IMR-90 (cell line): ENCODE measurements at places on chromosomes 2 and 18. TPM values are rescaled to one million over a fixed set of nuclear protein-coding genes. Genes with fewer than 3 reads are reported as not detected.

Gene CD8B2
- total RNA-seq: not detected in 2 replicates

Gene SCN7A
- total RNA-seq: 0.90 and 1.7 TPM in 2 replicates

Gene CNDP1
- not detected in 2 replicates for total RNA-seq

Gene PLCD4
- 1.4 and 2.0 TPM in 2 replicates for total RNA-seq

Gene TMEM163
- total RNA-seq: not detected in 2 replicates

Gene ZNF532
- 29.9 and 30.0 TPM in 2 replicates for total RNA-seq

Gene DSC3
- under 0.01 TPM in 2 replicates for total RNA-seq

Gene RBBP8
- total RNA-seq: 21.1 and 25.3 TPM in 2 replicates

Gene C2orf15
- total RNA-seq: under 0.01 TPM in 1 of 2 replicates, not detected in the other

Gene SCG2
- total RNA-seq: 0.36 and 0.56 TPM in 2 replicates

Gene ASPRV1
- total RNA-seq: 0.18 and 0.28 TPM in 2 replicates

Gene USP37
- total RNA-seq: 6.5 and 7.5 TPM in 2 replicates

Gene ST8SIA5
- not detected in 2 replicates for total RNA-seq

Gene ZBTB7C
- not detected in 2 replicates for total RNA-seq

Gene PMAIP1
- total RNA-seq: 14.0 and 26.9 TPM in 2 replicates

Gene PPP1R1C
- total RNA-seq: 0.28 and 0.36 TPM in 2 replicates

Gene UGT1A3
- total RNA-seq: not detected in 2 replicates

Gene REG1A
- not detected in 2 replicates for total RNA-seq

DNA sequence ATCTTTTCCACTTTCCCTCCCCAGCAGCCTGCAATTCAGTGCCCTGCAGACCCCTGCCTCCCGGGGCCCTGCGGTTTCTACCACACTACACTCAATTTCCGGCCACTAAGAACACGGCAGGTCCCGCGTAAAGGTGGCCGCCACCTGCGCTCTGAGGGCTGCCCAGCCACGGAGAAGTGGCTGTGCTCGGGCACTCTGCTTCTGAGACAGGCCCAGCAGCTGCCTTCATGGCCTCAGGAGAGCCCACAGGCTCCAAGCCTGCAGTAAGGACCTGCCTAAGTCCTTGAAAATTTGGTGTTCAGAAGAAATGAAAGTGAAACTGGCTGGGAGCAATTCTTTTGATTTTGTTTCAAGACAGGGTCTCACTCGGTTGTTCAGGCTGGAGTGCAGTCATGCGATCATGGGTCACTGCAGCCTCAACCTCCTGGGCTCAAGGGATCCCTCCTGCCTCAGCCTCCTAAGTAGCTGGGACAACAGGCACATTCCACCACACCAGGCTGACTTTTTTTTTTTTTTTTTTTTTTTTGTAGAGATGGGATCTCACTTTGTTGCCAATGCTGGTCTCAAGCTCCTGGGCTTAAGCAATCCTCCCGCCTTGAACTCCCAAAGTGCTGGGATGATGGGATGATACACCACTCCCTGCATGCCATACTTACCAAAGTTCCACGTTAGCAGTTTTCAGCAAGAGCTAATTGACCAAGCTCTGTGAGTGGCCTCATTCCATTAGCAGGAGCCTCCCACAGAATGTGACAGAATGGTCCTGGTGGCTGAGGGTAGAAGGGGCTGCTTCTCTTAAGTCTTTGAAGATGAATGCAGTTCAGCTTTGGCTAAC is 14.6 kb upstream of the ALPP start:
- DNase-seq: peak; percentile 26

GRCh38 chr2:216217904-216218260 is 108.7 kb downstream of the XRCC5 start:
- no peak for DNase-seq

GRCh38 chr2:196239622-196240587 is 68.5 kb upstream of the STK17B start:
- peak; percentile 93 for DNase-seq

GRCh38 chr2:168462543-168463045 is 6.5 kb downstream of the CERS6 start:
- DNase-seq: no peak

GRCh38 chr2:2839782-2840531 is 508.9 kb upstream of the MYT1L start:
- no peak for DNase-seq

DNA sequence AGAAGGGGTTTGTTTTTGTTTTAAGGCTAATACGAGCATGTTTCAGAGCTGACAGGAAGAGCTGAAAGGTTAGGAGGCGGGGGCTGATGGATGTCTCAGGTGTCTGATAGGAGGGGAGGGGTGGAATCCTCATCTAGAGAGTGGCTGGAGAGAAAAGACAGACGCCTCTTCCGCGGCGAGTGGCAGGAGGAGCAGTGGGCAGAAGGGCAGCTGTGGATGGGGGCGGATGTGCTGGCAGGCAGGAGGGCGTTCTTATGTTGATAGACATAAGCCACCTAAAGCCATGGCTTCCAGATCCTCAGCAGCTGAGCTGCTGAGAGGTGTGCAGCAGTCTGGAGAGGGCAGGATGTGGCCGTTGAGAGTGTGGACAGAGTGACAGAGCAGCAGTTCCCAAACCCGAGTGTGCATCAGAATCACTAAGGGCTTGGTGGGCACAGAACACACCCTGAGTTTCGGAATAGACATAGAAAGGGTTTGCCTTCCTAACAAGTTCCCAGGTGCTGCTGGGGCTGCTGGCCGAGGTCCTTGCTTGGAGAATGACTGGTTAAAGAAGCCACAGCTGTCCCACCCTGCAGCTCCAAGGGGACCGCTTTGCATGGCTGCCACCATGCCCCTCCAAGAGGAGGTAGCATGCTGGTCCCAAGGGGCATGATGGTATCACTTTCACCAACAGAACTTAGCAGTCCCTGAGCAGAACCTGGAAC is 3.0 kb upstream of the ITM2C start:
- DNase-seq: no peak

- peak; percentile 49 for DNase-seq
Observed at GRCh38 chr18:68472701-68473295, 242.1 kb downstream of the TMX3 start.

DNA sequence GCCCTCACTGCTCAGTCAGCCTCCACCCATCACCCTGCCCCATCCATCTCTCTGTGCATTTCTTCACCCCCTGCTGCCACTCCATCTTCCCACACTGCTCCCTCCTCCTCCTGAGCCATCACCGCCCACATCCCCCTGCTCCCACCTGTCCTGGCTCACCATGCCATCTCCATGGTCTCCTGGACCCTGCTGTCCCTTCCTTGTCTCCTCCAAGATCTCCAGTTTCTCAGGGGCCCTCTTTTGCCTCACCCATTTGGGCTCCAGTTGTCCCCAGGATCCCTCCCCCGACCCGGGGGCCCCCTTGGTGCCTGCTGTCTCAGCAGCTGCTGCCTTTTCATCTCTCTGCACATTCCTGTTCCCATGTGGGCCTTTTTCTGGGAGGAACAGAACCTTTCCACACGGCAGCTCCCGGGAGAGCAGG is 10.6 kb downstream of the SPEG start:
- DNase-seq: no peak

DNA sequence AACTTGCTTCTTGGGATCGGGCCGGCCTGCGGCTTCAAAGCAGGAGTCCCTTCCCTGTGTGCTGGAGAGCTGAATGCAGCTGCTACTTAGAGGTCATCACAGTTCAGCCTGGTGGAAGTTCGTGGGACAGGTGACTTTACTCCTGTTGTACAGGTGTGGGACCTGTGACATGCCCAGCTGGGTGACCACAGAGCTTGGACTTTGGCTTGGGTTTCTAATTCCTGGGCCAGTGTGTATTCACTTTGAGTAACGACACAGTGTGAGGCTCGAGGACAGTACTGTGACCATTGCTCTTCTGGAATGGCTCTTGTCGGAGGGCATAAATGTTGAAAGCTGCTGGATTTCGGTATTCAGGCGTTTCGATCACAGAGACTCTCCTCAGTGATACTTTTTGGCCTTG is 114.5 kb downstream of the STPG4 start:
- DNase-seq: no peak

DNA sequence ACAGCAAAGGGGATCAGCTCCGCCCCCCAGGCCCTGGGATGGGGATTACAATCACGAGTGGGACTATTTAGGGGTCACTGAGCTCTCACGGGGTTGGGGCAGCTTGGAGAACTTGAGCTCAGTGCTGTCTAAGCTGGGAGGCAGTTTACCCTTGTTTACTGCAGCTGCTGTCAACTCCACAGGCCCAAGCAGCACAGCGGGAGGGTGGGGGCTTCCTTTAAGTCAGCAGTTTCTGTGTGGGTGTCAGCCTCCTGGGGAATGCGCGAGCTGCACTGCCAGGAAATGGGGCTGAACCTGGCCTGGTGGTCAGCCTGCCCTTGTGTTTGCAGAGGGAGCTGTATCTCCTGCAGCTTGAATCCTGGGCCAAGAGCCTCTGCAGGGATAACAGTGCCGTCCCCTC is 29.8 kb downstream of the TOGARAM2 start:
- DNase-seq: peak; percentile 69

DNA sequence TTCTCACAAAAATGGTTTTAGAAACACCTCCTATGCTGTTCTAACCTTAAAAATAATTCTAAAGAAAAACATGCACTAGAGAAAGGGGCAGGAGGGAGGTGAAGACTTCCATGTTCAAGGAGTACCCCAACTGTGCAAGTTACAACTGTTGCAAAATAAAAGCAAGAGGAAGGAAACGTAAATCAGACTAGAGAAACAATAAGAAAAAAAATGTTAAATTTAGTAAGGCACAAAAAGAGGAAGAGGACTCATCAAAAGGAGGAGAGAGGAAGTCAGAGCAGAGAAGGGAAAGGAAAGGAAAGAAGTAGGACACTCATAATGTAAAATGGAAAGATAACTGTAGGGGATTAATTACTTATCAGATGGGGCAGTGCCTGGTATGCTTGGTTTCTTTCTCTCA is 34.1 kb downstream of the RAPH1 start:
- DNase-seq: no peak

GRCh38 chr18:35581898-35582641 is 530 bp downstream of the GALNT1 start:
- peak; percentile 4 for DNase-seq

- no peak for DNase-seq
Observed at GRCh38 chr2:83602753-83603152, 856.3 kb downstream of the SUCLG1 start.

- no peak for DNase-seq
Observed at GRCh38 chr18:36396190-36396589, 98.7 kb downstream of the FHOD3 start.

DNA sequence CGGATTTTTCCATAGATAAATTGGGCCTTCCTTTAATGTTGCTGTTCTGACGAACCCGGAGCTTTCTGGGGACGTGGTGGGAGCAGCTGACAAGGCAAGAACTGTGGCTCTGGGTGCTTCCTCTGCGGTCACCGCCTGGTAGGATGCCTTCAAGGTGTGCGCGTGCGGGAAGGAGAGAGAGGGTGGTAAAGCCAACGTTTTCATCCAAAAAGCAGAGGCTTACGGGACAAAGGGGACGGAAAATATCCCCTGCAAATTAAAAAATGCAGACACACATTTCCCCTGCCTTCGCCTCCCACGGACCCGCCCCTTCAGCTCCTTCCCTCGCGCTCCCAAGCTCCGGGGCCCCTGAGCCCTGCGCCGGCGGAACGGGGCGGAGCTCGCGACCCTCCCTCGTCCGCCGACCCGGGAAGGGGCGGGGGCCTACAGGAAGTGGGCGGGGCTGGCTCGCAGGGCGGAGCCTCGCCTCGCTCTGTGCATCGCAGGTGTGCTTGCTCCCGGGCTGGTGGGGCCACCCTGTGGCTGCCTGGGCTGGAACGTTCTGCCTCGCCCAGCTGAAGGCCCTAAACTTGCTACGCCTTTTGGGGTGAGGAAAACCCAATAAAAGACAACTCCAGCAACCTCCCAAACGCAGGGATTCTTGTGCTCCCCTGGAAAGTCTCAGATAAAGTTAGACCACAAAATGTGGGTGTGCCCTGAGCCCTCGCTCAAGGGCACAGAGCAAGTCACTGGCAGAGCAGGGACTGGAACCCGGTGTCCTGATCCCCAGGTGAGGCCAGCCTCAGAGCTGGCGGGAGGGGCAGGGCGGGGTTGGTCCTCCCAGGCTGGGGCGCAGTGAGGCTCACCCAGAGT is 25.4 kb upstream of the SLC66A3 start:
- DNase-seq: no peak

GRCh38 chr18:3814816-3815215 is 364.8 kb downstream of the TGIF1 start:
- peak; percentile 74 for DNase-seq

DNA sequence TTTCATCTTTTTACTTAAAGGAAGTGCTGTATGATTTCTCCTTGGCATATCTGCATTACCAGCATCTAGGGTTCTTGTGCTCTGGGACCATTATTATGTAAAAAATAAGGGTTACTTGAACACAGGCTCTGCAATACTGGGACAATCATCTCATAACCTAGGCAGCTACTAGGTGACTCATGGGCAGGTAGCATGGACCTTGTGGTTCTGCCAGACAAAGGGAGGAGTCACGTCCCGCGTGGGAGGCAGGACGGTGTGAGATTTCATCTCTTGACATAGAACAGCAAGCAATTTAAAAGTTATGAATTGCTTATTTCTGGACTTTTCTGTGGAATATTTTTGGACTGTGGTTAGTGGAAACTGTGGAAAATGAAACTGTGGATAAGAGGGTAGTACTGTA is 34.1 kb downstream of the ASAP2 start:
- DNase-seq: no peak

DNA sequence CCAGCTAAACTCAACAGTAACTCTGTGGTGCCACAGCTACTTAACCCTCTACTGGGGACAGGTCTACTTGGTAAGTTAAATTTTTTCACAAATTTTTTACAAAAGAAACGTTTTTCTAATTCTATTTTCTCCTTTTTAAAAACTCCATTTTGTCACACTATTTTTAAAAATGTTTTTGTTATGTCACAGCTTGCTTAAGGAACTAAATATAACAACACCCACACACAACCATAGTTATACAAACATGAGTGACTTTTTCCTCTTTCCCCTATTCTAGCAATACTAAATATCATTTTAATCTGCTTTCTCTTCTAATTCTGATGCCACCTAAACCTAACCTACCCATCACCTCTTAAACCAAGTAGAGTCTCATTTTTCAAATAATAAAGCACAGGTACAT is 160.5 kb upstream of the EPC2 start:
- no peak for DNase-seq

DNA sequence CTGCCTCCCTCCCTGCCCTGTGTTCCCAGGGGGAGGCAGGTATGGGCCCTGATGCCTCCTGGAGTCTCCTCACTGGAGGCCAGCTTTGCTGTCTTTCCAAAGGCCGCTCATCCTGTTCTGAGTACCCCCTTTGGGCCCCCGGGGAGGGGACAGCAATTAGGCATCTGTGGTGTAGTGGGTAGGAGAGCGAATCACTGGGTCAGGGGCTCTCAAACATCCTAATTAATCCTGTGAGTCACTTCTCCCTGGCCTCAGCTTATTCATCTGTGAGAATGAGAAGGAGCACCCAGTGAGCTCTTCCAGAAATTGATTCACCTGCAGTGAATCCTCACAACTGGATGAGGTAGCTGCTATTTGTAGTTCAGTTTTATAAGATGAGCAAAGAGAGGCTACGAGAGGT is 16.4 kb downstream of the TET3 start:
- peak; percentile 50 for DNase-seq

- DNase-seq: no peak
Observed at GRCh38 chr2:180991820-180992219, 11.4 kb downstream of the UBE2E3 start.

- no peak for DNase-seq
Observed at GRCh38 chr2:1504311-1504750, 91.1 kb downstream of the TPO start.

DNA sequence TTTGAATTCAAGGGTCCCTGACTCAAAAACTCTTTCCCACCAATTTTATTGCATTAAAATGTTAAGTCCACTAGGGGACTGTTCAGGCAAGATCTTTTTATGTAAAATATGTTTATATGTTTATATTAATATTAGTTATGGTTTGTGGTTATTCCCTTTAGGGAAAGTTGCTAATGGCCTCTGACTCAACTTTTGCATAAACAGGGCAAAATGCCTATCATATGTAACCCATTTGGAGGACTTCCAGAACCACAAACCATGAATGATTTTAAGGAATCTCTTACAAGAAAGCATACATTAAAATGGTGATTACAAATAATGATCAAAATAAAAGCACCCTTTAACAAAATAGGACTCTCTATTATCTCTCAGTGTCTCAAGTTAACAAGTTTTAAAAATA is 1484.5 kb upstream of the ZEB2 start:
- peak; percentile 70 for DNase-seq
